Stimulated activated CD4-positive, alpha-beta T cell treated with anti-CD3 and anti-CD28 coated beads, TNF-alpha, amount 100 ng/mL, for 48 hours (primary cell): ENCODE measurements at places on chromosomes 6 and 20.

GRCh38 chr6:169643521-169643920 lies 58.3 kb downstream of the WDR27 start:
- DNase-seq, result no peak

DNA sequence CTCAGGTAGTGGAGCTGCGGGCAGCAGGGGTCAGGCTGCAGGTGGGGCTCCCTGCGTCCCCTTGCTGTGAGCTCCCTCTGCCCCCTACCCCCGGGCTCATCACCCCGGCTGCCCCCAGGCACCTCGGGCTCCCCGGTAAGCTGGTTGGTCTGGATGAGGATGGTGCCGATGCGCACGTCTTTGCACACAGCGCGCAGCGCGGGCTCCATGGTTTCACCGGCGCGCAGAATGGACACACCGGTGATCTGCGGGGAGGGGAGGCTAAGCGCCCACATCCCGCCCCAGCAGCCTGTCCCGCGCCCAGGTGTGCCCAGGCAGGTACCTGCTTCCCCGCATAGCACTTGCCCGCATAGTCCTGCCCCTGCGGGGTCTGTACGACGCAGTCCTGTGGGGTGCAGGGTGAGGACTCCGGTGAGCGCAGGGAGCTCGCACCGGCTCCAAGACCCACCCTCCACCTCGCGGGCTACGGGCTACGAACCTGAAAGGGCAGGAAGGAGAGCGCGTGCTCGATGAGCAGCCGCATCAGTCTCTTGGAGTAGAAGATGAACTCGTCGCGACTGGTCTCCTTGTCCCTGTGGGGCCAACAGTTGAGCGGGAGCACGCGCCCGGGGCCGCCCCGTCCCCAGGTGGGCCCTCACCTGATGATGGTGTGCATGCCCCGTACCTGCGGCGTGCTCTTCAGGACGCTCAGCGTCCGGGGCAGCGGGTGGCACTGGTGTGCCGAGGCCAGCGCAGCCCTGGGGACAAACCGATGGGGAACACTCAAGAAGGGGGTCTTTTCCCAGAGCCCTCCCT lies 15.5 kb downstream of the UCKL1 start:
- no peak for DNase-seq

DNA sequence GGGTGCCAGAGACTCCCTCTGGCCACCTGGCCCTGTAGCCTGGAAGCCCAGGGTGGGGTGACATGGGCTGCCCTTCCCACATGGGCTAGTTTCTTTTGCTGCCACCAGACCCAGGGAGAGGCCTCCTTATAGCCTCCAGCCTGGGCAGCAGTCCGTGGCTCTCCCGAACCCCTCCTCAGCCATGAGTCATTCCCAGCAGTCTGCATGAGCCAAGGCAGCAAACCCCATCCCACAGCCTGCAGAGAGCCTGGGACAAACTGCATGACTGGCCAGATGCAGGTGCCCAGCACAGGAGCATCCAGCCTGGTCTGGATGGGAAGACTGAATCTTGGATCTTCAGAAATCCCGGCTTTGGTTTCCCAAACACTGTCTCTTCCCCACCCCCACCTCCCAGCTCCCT lies 75.7 kb downstream of the MRPL14 start:
- DNase-seq, result no peak

GRCh38 chr6:157989541-157990289 lies 8.1 kb downstream of the SYNJ2 start:
- DNase-seq, result no peak

GRCh38 chr6:26115226-26115625 lies 28.0 kb downstream of the HFE start:
- DNase-seq, result no peak

- DNase-seq, result no peak
Observed at GRCh38 chr6:117573006-117573680, 29.2 kb downstream of the GOPC start.
